ENCODE measurements at places on chromosomes 7 and 10. TPM values are rescaled to one million over a fixed set of nuclear protein-coding genes. Genes with fewer than 3 reads are reported as not detected.

UCN3 gene
- not detected for total RNA-seq

ANKRD61 gene
- total RNA-seq, result under 0.01 TPM

SRI gene
- total RNA-seq, result 52.0 TPM

HMX2 gene
- not detected for total RNA-seq

C10orf67 gene
- not detected for total RNA-seq

HBP1 gene
- total RNA-seq, result 75.7 TPM

ACBD7 gene
- total RNA-seq, result 0.81 TPM

IKZF1 gene
- total RNA-seq, result 183 TPM

ZNF655 gene
- 44.2 TPM for total RNA-seq

TMEM178B gene
- total RNA-seq, result under 0.01 TPM

AGBL3 gene
- 0.81 TPM for total RNA-seq

VAX1 gene
- under 0.01 TPM for total RNA-seq

All from hematopoietic multipotent progenitor cell (in vitro differentiated cells).